ENCODE measurements at places on chromosomes 4 and X.

- DNase-seq, result no peak
These were observed 130.5 kb downstream of the PTTG2 start for GRCh38 chr4:38090455-38091246.

DNA sequence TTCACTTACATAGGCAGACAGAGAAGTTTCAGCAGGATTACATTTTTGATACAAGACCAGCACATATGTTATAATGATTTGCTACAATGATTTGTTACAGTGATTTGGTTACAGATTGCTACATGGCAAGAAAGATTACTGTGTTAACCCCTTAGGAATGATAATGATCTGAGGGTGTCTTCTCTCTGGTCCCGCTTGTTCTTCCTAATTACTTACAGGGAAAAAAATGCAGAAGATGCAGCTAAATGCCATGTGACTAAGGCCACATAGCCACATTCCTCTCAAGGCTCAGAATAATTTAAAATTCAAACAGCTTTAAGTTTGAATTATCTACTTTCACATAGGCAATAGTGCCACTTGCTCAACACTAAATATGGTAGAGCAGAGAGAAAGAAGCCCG lies 9.7 kb upstream of the LAP3 start:
- no peak for DNase-seq

- no peak for DNase-seq
These were observed 326.7 kb downstream of the STK32B start for GRCh38 chr4:5378002-5378401.

DNA sequence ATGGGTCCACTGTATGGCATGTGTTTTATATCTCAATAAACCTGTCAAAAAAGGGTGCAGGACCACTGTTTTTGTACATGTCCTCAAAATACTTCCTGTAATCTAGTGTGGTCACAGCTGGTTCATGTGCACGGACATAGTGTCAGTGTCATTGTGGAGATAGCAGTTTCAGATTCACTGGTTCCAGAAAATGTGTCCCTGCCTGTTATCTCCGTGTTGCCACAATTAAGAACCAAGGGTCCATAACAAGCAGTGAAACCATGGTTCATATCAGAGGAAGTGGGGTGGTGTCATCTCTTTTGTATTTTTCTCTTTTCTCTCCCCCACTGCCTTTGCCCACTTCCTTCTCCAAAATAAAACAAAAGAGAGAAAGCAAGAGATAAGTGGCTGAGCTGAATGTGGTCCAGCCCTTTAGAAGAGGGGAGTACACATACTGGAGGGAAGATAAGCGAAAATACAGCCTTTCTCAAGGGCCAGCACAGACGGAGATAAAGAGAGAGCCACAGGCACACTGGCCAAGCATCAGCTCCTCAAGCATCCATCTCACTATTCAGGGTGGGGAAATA lies 51.2 kb downstream of the TBL1X start:
- no peak for DNase-seq

- DNase-seq, result no peak
These were observed 129.8 kb downstream of the TBC1D19 start for GRCh38 chr4:26713563-26714151.

DNA sequence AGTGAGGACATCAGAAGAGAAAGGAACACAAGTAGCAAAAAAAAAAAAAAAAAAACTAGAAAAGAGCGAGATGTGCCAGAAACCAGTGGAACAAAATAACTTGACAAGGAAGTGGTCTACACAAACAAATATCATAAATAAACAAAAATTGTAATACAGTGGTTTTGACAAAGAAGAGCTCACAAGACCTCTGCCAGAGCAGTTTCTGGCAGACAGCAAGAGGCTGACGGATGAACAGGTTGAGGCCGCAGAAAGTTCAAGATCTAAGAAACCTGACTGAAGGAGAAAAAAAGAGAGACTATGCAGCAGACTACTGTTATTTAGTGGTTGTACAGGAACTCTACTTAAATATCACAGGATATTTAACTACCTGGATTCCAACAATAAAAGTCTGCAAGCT lies 66.2 kb downstream of the MAB21L2 start:
- DNase-seq, result no peak

- no peak for DNase-seq
These were observed 30.5 kb upstream of the ADGRG2 start for GRCh38 chrX:19152762-19153161.

GRCh38 chr4:81621490-81621889 lies 149.8 kb upstream of the RASGEF1B start:
- no peak for DNase-seq

DNA sequence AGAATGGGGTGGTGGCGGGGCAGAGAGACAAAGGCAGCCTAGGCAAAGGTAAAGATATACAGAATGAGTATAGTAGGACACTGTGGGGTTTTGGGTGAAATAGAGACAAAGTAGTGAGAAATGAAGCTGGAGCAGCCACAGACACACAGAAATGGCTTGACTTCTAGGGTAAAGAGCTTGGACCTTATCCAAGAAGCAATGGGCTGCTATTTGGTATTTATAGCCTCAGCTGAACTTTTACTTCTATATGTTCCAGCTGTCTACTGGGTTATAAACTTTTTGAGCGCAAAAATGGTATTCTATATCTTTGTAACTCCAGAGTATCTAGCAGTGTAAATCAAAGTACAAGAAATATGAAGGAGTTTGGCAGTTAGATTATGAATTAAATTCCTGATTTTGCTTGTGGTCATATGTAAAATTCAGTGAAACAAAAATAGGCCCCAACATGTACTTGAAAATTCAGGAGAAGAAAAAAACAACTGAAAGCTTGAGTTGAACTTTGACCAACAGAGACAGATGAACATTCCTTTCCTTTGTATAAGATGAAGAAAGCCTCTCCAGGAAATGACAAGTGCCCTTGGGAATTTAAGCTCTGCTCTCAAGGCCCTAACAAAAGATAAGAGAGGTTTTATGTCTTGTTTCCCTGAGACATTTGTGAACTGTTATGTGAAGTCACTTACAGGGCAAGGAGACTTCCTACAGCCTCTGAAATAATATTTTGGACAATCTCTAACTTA lies 354.1 kb downstream of the CHIC1 start:
- no peak for DNase-seq

DNA sequence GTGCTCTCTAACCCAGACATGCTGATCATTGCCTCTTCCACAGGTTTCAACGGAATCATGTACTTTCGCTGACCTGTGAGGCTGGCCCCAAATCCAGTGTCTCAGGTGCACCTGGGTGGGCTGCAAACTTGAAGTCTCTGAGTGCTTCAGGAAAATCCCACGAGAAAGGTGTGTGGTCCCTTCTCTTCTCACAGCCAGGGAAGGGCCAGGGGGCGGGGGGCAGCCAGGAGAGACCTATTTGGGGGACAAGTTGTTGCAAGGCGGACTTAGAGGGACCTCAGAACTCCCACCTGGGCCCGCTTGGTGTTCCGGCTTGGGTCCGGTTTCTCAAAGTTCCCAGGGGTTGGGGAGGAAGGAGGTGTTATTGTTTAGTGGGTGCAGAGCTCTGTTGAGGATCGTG lies 80.0 kb downstream of the HMX1 start:
- DNase-seq, result no peak

GRCh38 chr4:140556372-140557085 lies 12.2 kb downstream of the UCP1 start:
- no peak for DNase-seq

DNA sequence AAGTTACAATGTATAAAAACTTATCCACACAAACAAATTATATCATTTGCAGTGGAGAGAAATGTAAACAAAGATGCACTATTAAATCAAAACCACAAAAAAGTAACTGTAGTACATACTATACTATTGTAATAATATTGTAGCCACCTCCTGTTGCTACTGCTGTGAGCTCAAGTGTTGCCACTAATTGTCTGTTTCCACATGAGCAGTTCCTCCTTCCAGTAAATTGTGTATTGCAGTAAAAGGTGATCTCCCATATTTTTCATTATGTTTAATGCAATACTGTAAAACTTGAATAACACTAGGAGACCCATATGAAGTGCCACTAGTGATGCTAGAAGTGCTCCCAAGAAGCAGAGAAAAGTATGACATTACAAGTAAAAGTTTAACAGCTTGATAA lies 11.7 kb downstream of the LIN54 start:
- DNase-seq, result no peak

GRCh38 chrX:29461039-29461438 lies 754.3 kb upstream of the MAGEB2 start:
- no peak for DNase-seq

DNA sequence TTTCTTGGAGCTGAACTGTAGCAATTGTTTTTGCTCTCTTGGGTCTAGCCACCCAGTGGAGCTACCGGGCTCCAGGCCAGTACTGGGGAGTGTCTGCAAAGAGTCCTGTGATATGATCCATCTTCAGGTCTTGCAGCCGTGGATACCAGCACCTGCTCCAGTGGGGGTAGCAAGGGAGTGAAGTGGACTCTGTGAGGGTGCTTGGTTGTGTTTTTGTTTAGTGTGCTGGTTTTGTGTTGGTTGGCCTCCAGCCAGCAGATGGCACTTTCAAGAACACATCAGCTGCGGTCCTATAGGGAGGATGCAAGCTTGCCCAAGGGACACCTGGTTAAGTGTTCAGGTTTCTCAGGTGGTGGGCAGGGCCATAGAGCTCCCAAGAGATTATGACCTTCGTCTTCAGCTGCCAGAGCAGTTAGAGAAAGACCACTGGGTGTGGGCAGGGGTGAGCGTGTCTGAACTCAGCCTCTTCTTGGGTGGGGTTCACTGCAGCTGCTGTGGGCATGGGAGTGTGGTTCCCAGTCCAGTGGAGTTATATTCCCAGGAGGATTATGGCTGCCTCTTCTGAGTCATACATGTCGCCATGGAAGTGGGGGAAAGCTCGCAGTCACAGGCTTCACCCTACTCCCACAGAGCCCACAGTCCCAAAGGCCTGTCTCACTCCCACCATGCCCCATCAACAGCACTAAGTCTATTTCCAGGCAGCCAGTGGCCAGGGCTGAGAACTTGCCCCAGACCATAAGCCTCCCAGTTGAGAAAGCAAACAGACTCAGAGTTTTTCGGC lies 811.6 kb downstream of the GLUD2 start:
- DNase-seq, result no peak

DNA sequence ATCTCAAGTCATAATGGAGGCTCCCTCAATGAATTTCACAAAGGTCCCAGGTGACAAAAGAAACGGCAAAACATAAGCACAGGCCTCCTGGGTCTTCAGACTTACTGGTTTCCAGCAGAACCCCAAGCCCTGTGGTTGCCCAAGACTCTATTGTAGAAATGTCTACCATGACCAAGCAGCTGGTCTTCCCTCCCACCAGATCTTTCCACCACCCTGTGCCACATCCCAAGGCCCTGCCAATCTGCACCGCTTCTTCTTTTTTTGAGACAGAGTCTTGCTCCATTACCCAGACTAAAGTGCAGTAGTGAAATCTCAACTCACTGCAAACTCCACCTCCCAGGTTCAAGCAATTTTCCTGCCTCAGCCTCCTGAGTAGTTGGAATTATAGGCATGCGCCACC lies 23.2 kb upstream of the TXK start:
- DNase-seq, result no peak

GRCh38 chr4:106019771-106020170 lies 124.5 kb downstream of the NPNT start:
- DNase-seq, result no peak

GRCh38 chrX:3940000-3940610 lies 226.7 kb upstream of the PRKX start:
- no peak for DNase-seq

DNA sequence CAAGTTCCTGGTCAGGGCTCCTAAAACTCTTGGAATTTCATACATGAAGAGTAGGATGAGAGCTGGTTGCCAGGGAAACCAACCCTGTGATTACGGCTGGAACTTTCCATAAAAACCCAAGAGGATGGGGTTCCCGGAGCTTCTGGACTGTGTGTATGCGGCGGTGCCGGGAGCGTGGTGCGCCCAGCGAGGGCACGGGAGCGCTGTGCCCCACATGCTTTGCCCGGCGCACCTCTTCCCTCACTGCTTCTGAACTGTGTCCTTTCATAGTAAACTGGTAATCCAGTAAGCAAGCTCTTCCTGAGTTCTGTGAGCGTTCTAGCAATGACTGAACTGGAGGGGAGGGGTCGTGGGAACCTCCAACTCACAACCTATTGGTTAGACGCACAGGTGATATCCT lies 152.6 kb downstream of the AFAP1 start:
- no peak for DNase-seq

DNA sequence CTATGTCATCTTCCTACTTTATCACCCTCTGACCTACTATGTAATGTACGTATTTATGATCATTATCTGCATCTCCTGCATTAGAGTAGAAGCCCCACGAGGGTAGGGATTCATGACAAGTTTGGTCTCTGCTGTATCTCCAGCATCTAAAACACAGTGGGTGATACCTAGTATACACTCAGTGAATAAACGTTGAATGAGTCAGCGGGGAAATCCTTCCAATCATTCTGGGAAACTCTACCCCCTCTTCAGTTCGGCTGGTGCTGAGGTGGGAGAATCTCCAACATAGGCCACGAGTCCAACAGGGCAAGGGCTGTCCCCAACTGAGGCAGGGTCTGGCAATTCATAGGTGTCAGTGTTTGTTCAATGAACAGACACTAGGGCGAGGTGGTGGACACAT lies 74.4 kb upstream of the EFNB1 start:
- DNase-seq, result no peak

GRCh38 chr4:132071815-132072214 lies 1077.3 kb upstream of the PCDH10 start:
- no peak for DNase-seq

All from LNCaP clone FGC (cell line).